ENCODE measurements at places on chromosomes 3 and 15. TPM values are rescaled to one million over a fixed set of nuclear protein-coding genes. Genes with fewer than 3 reads are reported as not detected.

Gene GOLGA6B
- not detected for total RNA-seq

Gene KCNMB3
- 1.7 TPM for total RNA-seq

Gene LCTL
- total RNA-seq = under 0.01 TPM

Gene CHRFAM7A
- 2.7 TPM for total RNA-seq

Gene MAGEL2
- 2.0 TPM for total RNA-seq

Gene TGM5
- not detected for total RNA-seq

Gene CYP1A1
- 0.25 TPM for total RNA-seq

Gene NUDT16
- 12.0 TPM for total RNA-seq

Gene C2CD4A
- total RNA-seq = not detected

Gene CLPX
- 61.2 TPM for total RNA-seq

Gene TNNC1
- 0.49 TPM for total RNA-seq

Gene CPNE9
- total RNA-seq = 0.49 TPM

Gene NEK10
- 18.7 TPM for total RNA-seq

Gene CCRL2
- 0.25 TPM for total RNA-seq

Gene CD200R1
- 0.25 TPM for total RNA-seq

Gene IMPG2
- total RNA-seq = 1.7 TPM

Gene IL17RB
- 2.2 TPM for total RNA-seq

Gene VILL
- total RNA-seq = 9.1 TPM

Gene GOLGA8O
- total RNA-seq = under 0.01 TPM

Gene ARHGAP11A
- total RNA-seq = 11.6 TPM

Gene GOLGA8H
- total RNA-seq = 0.49 TPM

Gene C3orf70
- total RNA-seq = 27.5 TPM

Gene GOLGA8G
- not detected for total RNA-seq

Gene LRRC34
- total RNA-seq = 7.1 TPM

Gene CEMIP
- total RNA-seq = 3.9 TPM

Gene ARPIN
- 14.5 TPM for total RNA-seq

Gene MUC20
- 2.5 TPM for total RNA-seq

Gene MYO1E
- total RNA-seq = 13.8 TPM

Gene ABHD17C
- 15.7 TPM for total RNA-seq

Gene SCAANT1
- not detected for total RNA-seq

Gene SLCO2A1
- 0.74 TPM for total RNA-seq

Gene ZIC1
- 12.3 TPM for total RNA-seq

Gene TEX55
- total RNA-seq = not detected

Gene CPN2
- total RNA-seq = not detected

Gene CHRD
- total RNA-seq = 8.6 TPM

Gene THPO
- total RNA-seq = under 0.01 TPM

Gene RTP3
- not detected for total RNA-seq

Gene CHST14
- 2.0 TPM for total RNA-seq

Gene NR1I2
- total RNA-seq = 0.74 TPM

Gene FBXL22
- 0.74 TPM for total RNA-seq

Gene DISP2
- 20.9 TPM for total RNA-seq

Gene MEX3B
- 55.3 TPM for total RNA-seq

Gene EPHA3
- 105 TPM for total RNA-seq

Gene C2CD4B
- 1.2 TPM for total RNA-seq

Gene BCHE
- total RNA-seq = 14.0 TPM
